ENCODE measurements at places on chromosomes 5 and 9.

DNA sequence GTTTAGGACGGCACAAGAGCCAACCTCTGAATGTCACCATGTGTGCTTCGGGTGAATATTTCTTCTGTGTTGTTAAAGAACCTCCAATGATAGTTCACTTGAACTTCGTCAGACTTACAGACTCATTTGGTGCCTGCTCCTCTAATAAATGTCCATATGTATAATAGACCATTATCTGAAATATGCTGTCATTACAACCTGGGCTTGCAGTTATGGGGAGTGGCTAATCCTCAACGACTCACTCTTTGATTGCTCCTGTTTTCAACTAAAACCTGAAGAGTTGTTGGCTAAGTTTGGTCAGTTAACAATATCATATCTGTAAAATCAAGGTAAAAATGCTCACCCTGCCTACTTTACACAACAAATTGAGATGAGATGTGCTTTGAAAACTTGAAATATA is 298.7 kb upstream of the PTGER4 start:
- no peak for DNase-seq

GRCh38 chr9:122042056-122042455 is 51.1 kb downstream of the TTLL11 start:
- DNase-seq: no peak

DNA sequence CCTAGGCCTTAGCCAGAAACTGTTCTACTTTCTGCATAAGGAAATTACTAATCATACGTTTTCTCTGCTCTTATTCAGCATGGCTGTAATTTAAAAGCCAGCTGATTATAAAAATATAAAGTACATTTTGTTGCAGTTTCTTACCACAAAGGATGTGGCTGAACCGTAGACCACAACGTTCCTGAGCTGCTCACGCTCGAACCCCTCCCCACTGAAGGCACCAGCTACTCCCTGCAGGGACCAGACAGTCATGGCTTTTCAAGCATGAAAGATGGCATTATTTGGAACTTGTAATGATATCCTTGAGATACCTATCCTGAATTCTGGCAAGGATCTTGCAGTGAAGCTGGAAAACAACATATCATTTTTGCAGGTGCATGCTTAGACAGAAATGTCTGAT is 91.8 kb upstream of the DMRT1 start:
- no peak for DNase-seq

DNA sequence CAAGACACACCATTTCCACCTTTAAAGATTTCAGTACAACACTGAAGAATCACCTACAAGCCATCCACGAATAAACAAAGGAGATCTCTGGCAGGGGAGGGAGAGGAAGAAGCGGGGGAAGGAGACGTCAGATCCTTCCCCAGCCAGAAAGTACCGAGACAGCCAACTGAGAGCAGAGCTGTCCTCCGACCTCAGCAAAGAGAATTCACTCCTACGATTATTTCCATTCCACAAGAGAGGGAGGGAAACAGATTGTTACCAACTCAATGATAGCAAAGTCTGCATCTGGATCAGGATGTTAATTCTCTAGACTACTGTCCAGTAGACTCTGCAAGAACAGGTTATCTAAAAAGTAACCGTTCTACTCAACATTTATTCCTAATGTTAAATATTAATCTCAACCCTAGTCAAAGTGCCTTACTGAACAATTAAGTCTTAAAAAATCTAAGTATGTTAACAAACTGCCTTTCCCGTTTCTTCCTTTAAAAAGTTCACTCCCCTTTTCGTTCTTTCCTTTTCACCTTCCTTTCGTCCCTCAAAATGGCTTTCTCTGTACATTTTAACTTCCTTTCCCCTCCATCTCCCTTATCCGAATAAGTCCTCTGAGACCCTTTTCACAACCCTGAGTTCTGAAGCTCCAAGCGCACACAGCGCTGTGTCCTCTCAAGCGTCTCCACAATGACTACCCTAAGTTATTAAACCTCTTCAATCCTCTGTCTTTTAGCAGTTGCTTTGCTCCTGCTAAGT is 1.4 kb downstream of the CHD1 start:
- DNase-seq: peak; percentile 28

DNA sequence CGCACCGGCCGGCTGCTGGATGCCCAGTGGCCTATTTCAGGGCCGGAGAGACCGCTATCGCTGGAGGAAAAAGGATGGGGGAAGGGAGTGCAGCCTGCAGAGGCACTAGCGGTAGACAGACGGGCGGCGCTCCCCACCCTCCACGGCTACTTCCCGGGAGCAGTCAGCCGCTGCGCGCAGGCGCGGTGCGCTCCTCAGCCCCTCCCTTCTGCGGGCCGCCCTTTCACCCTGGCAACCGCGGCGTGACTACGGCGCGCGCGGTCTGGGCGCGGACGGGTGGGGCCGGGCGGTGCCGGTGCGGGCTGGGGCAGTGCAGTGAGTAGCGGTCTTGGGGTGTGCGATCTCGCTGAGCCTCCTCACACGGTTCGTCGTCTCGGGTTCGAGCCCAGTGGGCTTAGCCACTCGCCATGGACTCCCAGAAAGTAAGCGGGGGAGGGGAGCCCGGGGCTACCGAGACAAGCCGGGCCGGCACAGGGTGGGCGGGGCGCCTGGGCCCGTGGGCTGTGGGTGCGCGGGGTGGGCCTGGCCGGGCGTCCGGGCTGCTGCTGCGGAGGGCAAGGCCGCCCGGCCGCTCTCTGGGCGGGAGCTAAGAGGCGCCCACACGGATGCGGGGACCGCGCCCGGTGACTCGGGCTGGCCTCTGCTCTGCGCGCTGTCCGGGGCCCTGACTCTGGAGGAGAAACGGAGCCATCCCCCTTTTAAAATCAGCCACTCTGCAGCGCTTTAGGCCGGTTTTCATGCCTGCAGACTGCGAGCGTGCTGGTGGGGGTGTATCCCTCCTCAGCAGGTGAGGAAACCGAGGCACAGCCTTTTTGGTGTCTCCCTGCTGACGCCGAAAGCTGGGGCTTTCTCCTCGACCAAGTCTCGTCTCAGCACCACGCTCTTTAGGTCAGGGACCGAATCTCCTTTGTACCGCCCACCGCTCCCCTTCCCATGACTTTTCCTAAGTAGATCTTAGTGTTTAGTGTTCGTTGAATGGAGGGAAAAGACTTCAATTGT is at the start of gene FSD1L:
Gene FSD1L (plus strand): TSS at position 221 of the 999 bp plus-strand sequence. CDS start 187 bp downstream, at position 408.
- DNase-seq: peak; percentile 50

DNA sequence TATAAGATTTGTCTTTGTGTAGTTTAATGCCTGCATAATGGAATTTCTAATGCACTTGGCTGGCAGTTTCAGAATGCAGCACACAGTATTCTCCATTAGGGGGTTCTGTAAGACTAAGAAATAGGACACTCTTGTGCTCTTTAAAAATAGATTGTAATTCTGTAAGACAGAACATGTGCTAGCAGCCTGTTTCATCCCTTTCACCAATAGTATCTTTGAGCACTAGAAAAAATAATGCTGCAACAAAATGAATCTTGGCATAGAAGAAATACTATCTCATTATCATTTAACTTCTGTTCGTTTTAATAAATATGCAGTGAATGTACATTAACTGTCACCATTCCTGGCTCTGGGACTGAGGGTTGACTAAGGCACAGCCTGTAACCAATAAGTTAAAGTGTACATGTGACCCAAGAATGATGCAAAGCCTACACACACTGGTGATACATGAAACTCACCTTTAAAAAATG is 23.8 kb upstream of the ZNF622 start:
- DNase-seq: no peak

- DNase-seq: no peak
Observed at GRCh38 chr5:125550274-125550673, 803.8 kb upstream of the ZNF608 start.

DNA sequence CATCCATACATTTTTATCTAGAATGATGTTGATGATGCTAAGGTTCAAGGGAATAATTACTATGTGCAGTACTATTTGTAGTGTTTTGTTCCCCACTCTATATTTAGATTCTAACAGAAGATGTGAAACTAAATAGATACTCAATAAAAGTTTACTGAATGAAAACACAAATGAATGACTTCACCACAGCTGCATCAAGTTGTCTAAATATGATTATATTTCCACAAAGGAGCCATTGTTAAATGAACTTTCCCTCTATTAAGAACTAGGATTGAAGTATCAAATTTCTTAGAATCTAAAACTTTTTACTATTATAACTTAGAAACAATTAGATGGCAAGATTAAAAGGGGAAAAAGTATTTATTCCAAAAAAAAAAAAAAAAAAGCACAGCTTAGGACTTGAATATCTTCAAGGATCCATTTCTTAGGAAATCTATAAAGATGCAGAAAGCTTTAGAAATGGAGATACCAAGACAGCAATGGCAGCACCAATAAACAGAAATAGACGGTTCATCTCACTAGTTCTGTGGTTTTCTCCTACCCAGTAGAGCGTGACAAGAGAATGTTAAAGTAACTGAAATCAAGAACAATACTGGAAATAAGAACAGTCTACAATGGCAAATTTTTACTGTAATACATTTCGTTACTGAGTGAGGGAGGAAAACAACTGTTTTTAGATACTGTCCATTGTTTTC is 347.6 kb downstream of the EBF1 start:
- no peak for DNase-seq

- no peak for DNase-seq
Observed at GRCh38 chr9:33690143-33690933, 105.0 kb upstream of the PRSS3 start.

DNA sequence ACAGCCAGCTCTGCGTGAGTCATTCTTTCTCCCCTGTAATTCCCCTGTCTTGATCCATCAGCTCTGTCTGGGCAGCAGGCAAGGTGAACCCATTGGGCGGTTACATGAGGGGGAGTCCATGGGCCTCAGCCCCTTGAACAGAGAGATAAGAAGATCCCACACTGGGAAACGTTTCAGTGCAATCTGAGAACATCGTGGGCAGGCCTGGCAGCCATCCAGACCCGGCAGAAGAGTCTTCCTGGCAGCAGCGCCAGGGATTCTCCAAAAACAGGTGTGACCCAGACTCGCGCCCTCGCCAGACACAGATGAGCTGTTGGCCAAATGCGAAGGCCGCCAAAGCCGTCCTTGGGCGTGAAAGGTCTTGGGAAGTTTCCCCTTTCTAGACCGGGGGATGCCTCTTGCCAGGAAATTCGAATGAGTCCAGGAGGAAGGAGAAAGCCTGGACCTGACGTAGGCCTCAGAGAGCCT is 6.4 kb upstream of the SLC12A7 start:
- DNase-seq: no peak

DNA sequence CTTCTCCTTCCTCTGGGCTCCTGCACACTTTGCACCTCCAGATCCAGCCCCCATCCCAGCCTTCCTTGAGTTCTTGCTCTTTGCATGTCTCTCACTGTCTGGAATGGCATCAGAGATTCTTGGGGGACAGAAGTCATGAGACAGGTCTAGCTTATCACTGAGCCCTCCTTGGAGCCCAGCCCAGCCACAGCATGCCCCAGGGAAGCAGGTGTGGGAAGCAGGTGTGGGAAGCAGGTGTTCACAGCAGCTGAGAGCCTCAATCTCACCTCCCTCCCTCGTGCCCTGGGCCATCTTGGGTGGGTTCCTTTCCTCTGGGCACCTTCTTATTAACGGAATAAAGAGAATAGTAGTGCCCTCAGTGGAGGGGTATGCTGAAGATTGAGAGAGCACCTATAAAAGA is 27.2 kb downstream of the SLC6A7 start:
- no peak for DNase-seq

- DNase-seq: no peak
Observed at GRCh38 chr5:146240951-146241350, 37.5 kb downstream of the RBM27 start.

GRCh38 chr9:97571664-97572063 is 61.5 kb downstream of the TSTD2 start:
- DNase-seq: no peak

- DNase-seq: no peak
Observed at GRCh38 chr9:70073193-70073592, 29.5 kb downstream of the MAMDC2 start.

GRCh38 chr5:111242606-111243005 is 18.4 kb downstream of the CAMK4 start:
- DNase-seq: no peak

DNA sequence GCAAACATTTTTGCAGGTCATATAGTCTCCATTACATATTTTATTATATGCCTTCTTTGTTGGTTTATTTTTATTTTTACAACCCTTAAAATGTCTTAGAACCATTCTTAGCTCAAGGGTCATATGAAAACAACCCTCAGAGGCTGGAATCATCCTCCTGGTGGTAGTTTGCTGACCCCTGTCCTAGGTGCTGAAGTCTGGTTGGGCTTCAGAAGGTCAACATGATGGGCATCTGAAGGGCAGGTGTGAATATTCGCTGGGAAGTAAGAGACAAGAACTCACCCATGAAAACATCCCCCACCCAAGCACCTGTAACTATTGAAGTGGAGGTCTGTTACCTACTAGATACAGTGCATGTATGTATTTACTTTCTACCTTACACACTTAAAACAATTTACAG is 75.4 kb downstream of the OSMR start:
- no peak for DNase-seq

DNA sequence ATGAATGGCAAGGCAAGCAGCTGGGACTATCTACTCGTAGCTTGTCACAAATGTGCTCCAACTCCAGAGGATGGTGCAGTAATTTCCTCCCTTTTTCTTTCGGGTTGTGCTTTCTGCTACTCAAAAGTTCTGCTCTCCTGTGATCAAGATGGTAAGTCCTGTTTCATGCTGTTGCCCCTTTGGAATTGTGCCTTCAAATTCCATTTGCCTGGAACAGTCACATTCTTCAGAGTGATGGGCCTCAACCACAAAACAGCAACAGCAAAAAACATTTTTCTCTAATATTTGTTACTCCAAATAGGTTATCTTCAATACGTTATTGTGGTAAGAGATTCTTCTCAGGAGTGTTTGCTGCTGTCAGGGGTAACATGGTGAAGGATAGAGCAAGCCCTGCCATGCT is 209.3 kb downstream of the PALM2AKAP2 start:
- no peak for DNase-seq

DNA sequence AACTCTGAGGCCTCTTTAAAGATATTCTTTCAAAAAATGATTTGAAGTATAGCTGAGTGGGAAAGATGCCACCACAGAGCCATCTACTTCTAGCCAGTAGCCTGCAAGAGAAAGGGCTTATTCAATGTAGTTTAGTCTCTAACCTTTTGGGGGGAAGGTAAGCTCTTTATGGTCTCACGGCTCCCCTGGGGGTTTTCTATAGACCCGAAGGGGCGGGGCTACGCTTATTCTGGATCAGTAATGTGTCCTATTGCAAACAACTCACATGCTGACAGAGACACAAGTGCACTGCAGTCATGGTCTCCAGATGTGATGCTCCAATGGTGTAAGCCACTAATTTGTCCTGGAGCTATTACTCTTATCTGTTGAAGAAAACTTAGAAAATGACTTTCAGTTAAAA is 53.4 kb upstream of the RPS23 start:
- DNase-seq: no peak

Measured in stimulated activated CD8-positive, alpha-beta memory T cell treated with anti-CD3 and anti-CD28 coated beads, Interleukin-4, amount 100 ng/mL, for 4 hours (primary cell).